NK-92 treated with Interleukin-12 subunit alpha and Interleukin-12 subunit beta, amount 100 ng/mL, for 24 hours (cell line): ENCODE measurements at places on chromosomes 12 and 14.

- no peak for DNase-seq
These were observed 50.9 kb downstream of the FOXN4 start for GRCh38 chr12:109258201-109258600.

- no peak for DNase-seq
These were observed 1030.7 kb downstream of the AACS start for GRCh38 chr12:126095748-126096510.

DNA sequence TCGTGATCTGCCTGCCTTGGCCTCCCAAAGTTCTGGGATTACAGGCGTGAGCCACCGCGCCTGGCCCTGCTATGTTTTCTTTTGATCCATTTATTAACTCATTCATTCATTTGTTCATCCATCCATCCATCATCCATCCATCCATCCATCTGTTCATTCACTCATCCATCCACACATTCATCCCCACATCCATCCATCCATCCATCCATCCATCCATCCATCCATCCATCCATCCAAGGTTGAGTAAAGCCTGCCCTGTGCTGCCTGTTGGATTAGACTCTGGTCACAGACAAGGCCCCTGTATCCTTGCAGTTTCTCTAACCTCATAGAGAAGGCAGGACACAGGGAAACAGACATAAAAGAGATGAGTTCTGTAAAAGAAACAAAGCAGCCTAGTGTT, 44.9 kb downstream of the DNAH10 start:
- no peak for DNase-seq

- peak; percentile 67 for DNase-seq
These were observed 507 bp downstream of the AHSA1 start for GRCh38 chr14:77458249-77458950.

GRCh38 chr12:115774148-115774895, 503.2 kb downstream of the MED13L start:
- DNase-seq: no peak

DNA sequence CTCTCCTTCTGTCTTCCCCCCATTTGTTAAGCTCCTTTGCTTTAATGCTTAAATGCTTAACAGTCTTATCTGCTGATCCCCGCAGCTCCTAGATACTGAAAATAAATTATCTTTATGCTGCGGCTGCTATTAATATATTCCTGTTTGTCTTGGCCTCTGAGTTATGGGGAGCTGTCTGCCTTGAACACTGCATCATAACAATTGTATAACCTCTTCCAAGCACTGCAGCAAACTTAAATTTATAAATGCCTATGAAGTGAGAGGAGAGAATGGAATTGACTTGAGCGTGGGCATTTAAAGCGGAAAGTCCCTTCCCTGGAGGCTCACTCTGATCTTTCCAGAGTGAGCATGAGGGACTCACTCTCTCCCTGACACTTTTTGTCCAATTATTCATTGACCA, 23.1 kb upstream of the DCP1B start:
- no peak for DNase-seq

DNA sequence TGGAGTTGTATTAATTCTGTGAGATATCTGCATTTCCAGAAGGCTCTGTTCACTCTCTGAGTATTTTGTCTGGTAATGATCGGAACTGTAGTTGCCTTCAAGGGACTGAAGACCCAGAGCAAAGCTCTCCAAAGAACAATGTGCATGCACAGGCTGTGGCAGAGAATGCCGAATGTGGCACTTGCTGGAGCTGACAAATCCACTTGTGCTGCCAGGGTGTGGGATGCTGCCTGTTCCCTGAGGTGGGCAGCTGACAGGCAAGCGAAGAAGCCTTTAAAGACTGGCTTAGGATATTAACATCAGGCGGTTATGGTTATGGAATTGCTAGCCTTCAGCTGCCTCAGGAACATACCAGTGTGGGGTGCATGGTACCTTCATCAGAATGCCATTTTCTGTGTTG, 419.9 kb upstream of the ATP2B1 start:
- DNase-seq: no peak

DNA sequence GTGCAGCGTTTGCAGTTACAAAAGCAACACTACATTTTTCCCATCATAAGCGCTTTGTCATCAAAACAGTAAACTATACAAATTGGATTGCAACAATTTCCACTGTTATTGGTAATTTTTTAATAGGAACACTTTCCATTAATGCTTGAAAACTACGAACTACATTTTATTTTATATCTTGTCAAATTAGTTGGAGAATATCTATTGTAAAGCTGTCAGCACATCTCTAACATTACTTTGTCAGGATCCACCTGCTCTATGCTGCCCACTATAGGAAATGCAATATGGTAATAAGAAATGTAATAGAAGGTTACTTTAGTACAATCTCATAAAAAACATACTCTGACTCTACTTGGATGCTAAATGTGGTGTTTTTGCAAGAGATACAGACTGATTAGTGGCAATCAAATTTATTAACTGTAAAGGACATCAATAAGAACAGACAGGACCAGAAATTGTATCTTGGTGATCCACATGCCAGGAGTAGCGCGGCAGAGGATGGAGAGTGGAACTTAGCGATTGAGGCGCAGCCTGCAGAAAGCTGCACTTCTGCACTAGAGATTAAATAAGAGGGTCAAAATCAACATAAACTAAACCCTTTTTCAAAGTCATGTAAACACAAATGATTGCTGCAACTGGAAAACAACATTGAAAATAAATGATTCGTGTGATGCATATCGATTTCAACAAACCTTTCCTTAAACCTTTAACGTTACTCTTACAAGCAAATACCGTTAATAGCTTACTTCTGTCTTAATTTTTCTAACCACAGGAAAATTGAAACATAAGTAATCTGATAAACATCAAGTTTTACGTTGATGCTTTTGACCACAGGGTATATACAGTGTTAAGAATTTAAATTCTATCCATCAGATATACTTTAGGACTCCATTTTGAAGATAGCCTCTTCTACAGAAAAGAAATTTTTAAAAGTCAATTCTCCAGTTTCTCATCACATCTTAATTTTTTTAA, 3.6 kb upstream of the ARID2 start:
- no peak for DNase-seq

GRCh38 chr12:84172823-84173424, 739.7 kb downstream of the SLC6A15 start:
- DNase-seq: no peak

DNA sequence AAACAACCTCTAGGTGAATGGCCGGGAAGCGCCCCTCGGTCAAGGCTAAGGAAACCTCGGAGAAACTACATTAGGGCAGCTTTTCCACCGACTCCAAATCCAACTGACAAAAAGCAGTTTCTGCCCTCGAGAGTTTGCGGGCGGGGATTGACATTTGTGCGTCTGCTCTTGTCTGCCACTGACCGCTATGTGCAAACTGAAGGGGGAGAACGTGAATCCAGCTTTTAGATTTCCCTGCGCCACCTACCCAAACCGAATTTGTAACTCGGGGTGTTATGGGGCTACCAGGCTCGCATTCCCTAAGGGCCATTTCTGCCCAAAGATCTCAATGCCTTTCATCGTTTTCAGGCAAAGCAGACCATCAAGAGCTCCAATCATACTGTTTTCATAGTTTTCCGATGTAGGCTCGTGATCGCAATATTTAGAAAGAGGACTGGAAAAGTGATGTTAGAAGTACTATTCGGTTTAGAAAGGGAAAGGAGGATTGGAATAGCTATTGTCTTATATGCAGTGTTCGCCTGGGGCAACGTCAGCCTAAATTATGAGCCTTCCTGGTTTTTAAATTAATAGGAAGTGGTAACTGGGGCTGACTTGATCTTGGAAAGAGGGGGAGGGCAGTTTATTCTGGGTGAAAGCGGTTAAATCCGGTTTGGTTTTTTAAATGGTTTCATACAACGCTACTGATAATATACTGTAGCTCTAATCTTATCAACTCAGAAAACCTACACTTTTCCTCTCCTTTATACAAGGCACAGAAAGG, 45.4 kb downstream of the BCAT1 start:
- no peak for DNase-seq

DNA sequence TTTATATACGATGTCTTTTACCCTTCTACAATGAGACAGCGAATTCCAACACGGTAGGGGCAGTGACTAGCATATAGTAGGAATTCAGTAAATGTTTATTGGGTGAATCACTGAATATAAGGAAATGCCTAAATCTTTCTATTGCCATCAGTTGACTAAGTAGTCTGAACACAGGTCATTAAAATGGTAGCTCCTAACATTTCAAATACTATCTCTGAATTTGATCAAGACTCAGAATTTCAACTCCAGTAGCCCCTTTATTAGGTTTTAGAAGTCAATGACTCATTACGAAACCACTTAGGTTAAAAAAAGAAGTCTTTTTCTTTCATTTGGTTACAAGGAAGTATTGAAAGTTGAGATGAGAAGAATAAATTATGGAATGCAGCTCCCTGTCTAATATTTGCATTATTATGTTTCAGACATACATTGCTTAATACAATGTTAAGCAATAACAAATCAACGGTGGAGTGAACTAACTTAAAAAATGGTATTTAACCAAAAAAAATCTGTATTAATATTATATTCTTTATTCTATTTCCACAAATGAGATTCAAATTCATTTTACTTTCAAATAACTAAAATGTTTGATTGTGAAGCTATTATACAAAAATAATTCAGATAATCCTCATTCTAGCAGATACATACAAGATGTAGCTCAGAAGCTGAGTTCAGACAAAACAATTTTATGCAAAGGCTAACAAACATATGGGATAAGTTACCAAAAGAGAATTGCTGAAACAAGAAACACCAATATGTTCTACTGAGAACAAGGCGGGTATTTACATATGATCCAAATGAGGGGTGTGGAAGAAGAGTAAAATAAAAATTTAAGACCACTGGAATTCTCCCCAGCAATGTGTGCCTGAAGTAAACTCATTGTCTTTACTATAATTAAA, 302.7 kb downstream of the CEP128 start:
- DNase-seq: no peak

- DNase-seq: no peak
These were observed 2.5 kb upstream of the CELA1 start for GRCh38 chr12:51349026-51349425.

- no peak for DNase-seq
These were observed 182.1 kb downstream of the CAPZA3 start for GRCh38 chr12:18919871-18920511.

DNA sequence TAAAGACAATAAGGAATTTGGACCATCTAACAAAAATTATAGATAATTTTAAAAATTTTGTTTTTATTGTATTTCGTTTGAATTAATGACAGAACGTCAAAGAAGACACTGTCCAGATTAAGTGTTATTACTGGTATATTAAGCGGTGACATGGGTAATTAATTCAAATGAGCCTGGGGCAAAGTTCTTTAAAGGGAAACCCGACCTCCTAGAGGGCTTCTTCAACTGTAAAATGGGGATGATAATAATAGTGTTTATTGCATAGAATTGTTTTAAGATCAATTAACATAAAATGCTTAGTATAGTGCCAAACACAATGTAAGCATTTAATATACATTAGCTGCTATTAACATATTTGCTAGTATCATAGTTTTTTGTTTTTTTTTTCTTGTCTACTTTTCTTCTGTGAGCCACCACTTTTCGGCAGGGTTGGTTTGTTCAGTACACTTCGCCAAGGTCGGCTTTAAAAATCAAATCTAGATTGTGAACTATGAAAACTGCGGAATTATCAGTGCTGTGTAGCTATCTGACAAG, 514 bp upstream of the LARP4 start:
- no peak for DNase-seq

DNA sequence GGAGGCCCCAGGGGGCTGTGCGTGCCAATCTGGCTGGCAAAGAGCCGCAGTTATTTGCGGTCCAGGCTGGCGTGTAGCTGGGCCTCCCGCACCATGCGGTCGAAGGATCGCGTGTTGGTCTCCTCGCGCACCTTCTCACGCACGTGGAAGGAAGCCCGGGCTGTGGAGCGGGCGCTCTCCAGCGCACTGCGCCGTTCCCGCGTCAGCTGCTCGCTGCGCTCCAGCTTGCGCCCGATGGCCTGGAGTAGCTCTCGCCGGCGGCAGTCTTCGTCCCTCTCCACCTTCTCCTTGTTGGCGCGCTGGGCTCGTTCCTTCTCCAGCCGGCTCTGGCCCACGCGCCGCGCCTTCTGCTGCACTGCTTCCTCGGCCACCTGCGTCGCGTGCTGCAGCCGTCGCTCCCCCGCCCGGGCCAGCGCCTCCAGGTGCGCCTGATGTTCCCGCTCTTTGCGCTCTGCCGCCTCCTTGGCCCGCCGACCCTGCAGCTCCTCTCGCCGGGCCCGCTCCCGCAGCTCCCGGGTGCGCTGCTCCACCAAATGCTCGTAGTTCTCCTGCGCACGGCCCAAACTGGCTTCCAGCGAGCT, 3.1 kb downstream of the CCDC177 start:
- DNase-seq: no peak

- DNase-seq: no peak
These were observed 29.0 kb downstream of the LGMN start for GRCh38 chr14:92719421-92719820.

DNA sequence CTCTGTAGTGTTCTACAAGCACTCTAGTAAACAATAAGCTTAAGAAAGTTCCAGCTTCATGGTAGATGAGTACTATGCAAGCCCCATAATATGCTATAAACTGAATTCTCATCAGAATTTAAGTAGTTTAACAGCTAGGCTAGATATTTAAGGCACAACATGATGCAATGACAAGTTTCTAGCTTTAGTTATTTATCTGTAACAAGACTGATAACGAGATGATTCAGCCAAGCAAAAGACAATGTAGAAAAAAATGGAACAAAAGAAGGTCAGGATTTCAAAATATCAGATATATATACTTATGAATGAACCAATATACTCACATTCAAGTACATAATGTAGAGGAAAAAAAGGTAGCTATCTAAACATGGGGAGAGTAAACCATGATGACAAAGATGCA, 61.0 kb upstream of the RERGL start:
- DNase-seq: no peak
